Aorta (tissue), 5 donors: ENCODE measurements at places on chromosomes 1 and 21.

GRCh38 chr1:1437904-1438376 lies 2.5 kb downstream of the VWA1 start:
- DNase-seq = peak; percentile 69

- DNase-seq = no peak
Measured at GRCh38 chr1:201404722-201405483, 5.8 kb upstream of the LAD1 start.

- DNase-seq = no peak
Measured at GRCh38 chr1:160167056-160167455, 15.7 kb downstream of the ATP1A4 start.

DNA sequence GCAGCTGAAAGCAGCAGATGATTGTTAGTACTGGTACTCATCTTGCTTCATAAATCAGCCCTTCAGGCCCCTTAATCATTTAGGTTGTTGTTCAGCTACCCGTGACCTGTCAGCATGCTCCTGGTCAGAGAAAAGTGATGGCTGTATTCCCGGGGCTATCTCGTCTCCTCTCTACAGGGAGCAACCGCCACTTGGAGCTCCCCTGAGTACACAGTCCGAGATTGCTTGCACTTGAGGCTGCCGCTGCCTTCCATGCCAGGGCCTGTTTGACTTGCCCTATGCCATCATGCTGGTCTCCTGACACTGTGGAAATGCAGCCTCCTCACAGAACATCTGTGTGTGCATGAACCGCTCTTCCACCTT lies 97.5 kb downstream of the SPATA46 start:
- no peak for DNase-seq

- no peak for DNase-seq
Measured at GRCh38 chr1:20227704-20228103, 41.4 kb upstream of the PLA2G2C start.

DNA sequence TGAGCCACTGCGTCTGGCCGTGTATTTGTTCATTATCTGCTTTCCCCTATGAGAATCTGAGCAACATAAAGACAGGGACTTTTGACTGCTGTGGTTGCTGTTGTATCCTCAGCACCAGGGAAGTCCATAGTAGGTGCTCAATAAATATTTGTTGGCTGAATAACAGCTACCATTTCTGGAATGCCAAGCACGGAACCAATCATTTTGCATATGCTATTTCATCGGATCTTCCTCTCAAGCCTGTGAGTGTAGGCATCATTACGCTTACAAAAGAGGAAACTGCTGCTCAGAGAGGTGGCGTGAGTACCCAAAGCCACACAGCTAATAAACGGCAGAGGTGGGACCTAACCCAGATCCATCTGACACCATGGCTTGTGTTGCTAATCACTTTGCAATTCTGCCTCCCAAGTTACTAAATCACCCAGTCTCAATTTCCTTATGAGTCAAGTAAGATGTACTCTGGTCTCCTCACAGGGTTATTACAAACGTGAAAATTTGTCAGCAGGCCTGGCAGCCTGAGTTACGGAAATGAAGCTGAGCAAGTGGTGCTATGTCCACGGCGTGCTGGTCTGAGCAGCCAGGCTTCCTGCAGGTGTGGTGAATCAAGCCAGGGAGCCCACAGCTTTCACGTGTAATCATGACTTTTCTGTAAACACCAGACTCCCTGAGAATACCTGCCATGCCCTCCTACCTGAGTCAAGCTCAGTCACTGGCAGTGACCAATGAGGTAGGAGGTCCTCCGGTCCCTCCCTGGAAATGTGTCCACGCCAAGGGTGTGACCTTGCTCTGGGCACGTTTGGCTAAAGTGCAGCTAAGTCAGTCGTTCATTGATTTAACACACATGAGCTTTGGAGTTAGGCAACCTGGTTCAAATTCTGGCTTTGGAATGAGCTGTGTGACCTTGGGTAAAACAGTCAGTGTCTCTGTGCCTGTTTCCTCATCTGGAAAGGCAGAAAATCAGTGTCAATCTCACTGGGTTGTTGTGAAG lies 4.8 kb upstream of the RHCE start:
- DNase-seq = no peak

GRCh38 chr1:244221991-244222390 lies 170.9 kb downstream of the ZBTB18 start:
- no peak for DNase-seq

- peak; percentile 66 for DNase-seq
Measured at GRCh38 chr1:6110326-6110725, 64.6 kb downstream of the KCNAB2 start.

DNA sequence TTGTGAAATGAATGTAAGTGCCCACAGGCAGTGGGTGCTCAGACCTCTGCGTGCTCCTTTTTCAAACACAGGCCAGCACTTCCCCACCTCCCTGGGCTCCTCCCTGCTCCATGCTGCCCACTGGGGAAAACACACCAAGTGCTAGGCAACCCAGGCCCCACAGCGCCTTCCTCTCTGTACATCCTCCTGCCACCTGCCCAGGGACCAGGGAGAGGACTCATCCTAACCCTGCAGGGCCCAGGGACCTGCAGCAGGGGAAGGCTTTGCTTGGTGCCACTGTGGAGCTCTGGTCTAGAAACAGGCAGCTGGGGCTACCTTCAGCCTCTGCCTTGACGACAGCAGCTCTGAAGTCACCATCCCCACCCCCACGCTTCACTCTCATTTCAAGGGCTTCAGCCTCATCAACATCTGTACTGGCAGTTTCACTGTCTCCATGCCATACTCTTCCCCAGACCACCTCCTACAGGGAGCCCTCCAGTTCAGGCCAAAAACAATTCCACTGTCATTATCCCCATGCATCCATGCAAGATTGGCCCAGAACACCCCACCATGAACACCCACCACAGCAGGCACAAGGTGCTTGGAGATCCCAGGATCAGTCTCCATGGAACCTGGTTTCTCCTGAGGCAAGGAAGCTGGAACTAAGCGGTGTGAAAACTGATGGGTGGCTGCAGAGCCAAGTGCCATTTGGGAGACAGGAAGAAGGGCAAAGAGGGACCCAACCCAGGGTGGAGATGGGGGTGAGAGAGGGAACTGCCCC lies 1.1 kb downstream of the IGSF8 start:
- peak; percentile 52 for DNase-seq

- DNase-seq = no peak
Measured at GRCh38 chr1:15283526-15283925, 36.5 kb downstream of the FHAD1 start.

GRCh38 chr1:58983162-58983561 lies 199.3 kb upstream of the JUN start:
- no peak for DNase-seq

GRCh38 chr21:15695241-15695640 lies 34.5 kb upstream of the USP25 start:
- DNase-seq = no peak

- no peak for DNase-seq
Measured at GRCh38 chr1:15176120-15176519, 22.6 kb downstream of the TMEM51 start.

- peak; percentile 40 for DNase-seq
Measured at GRCh38 chr1:1664941-1665814, 6.4 kb upstream of the CDK11B start.
